ENCODE measurements at places on chromosomes 7 and 10. TPM values are rescaled to one million over a fixed set of nuclear protein-coding genes. Genes with fewer than 3 reads are reported as not detected.

CCNY gene
- total RNA-seq: 33.6 TPM

AGR2 gene
- total RNA-seq: 1.9 TPM

CLRN3 gene
- 0.27 TPM for total RNA-seq

PLEKHA8 gene
- 32.5 TPM for total RNA-seq

ZFAND4 gene
- 28.1 TPM for total RNA-seq

SLC16A9 gene
- total RNA-seq: 19.9 TPM

SFMBT2 gene
- total RNA-seq: 51.0 TPM

CADPS2 gene
- 83.7 TPM for total RNA-seq

PRPS1L1 gene
- total RNA-seq: not detected

KLF14 gene
- not detected for total RNA-seq

CHRM2 gene
- 3.0 TPM for total RNA-seq

ANKRD1 gene
- not detected for total RNA-seq

DENND2A gene
- 31.7 TPM for total RNA-seq

PLAU gene
- total RNA-seq: 1.00 TPM

TAS2R4 gene
- total RNA-seq: 13.2 TPM

TACC2 gene
- 27.0 TPM for total RNA-seq

ZCCHC24 gene
- total RNA-seq: 18.9 TPM

WAPL gene
- total RNA-seq: 57.0 TPM

GCK gene
- 7.7 TPM for total RNA-seq

SLC39A12 gene
- 0.54 TPM for total RNA-seq

SUN3 gene
- 0.36 TPM for total RNA-seq

AKR1C4 gene
- not detected for total RNA-seq

PODXL gene
- total RNA-seq: 17.1 TPM

ZNF425 gene
- 3.5 TPM for total RNA-seq

MNX1 gene
- total RNA-seq: not detected

HPS1 gene
- total RNA-seq: 12.6 TPM

MUC3A gene
- total RNA-seq: 1.5 TPM

TRPV5 gene
- total RNA-seq: 0.36 TPM

LRMDA gene
- total RNA-seq: 0.91 TPM

DNAJC12 gene
- 12.3 TPM for total RNA-seq

SLC13A1 gene
- not detected for total RNA-seq

TAS2R39 gene
- not detected for total RNA-seq

MACC1 gene
- 0.18 TPM for total RNA-seq

PANK1 gene
- total RNA-seq: 29.7 TPM

HBP1 gene
- total RNA-seq: 79.4 TPM

PRKG1 gene
- 58.3 TPM for total RNA-seq

FAM25C gene
- not detected for total RNA-seq

TBX20 gene
- total RNA-seq: not detected

GDF10 gene
- 13.6 TPM for total RNA-seq

IQUB gene
- 8.2 TPM for total RNA-seq

NUPR2 gene
- 0.82 TPM for total RNA-seq

SPDYE11 gene
- total RNA-seq: not detected

All from cerebellum (tissue), 4 donors.